Stimulated activated CD8-positive, alpha-beta memory T cell treated with anti-CD3 and anti-CD28 coated beads, Interleukin-4, amount 100 ng/mL, for 1 hour (primary cell): ENCODE measurements at places on chromosomes 12 and 14.

- DNase-seq, result no peak
Observed at GRCh38 chr12:130016194-130016593, 112.4 kb upstream of the TMEM132D start.

GRCh38 chr12:94263011-94263811, 114.8 kb downstream of the PLXNC1 start:
- DNase-seq, result peak; percentile 22

DNA sequence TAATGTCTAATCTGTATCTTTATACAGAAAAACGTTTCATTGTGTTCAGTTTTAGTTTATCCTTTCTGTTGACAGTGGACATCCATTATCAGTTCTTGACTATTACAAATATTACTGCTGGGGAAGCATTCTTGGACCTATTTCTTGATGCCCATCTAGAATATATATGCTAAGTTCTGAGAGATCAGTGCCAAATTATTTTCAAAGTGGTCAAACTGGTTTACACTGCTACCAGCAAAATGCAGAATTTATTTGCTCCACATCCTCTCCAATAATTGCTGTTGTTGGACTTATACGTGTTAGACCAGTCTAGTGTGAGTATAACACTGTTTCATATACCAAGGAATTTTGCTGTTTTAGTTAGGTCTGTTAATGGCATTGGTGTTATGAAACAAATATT, 85.5 kb upstream of the TRAF3 start:
- DNase-seq, result no peak

GRCh38 chr12:116710370-116711150, 27.3 kb downstream of the SPRING1 start:
- no peak for DNase-seq

DNA sequence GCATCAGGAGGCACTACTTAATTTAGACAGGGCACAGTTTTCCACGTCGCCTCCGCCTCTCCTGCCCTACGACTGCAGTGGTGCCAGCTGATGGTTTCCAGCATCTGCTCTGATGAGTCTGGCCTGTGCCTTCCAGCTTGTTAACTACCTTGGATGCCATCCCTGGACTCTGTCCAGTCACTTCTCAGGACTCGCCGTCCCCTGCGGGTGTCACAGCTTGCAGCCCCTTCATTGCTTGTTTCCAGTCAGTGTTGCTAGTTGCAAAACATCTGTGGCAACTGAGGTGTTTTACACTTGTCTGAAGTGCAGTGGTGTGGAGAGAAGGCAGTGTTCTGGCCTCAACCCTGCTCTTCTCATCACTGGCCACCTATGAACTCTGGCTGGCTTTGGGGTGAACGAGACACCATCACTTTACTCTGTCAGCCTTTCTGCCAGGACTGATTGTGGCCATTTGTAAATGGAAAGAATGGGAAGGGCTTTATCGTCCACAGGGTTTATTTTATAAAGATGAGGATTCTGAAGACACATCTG, 8.3 kb downstream of the ADGRD1 start:
- DNase-seq, result no peak

DNA sequence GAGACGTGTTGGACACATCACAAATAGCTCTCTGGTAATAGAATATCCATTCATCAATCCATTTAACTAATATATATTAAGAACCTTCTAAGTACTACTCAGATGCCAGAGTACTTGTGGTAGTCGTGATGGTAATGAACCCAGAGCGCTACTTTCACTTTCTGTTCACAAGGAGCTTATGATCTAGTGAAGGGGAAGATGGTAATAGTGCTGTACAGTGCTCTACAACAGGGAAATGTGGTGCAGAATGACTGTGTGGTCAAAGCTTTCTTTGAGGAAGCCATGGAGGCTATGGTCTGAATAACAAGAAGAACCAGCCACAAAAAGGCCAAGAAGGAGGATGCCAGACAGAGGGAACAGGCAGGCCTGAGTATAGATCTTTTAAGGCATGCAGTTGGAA, 212.0 kb downstream of the PTPRO start:
- no peak for DNase-seq
